ENCODE measurements at places on chromosomes 11 and 22. TPM values are rescaled to one million over a fixed set of nuclear protein-coding genes. Genes with fewer than 3 reads are reported as not detected.

Gene C11orf97
- not detected for polyA plus RNA-seq

Gene APOA5
- not detected for polyA plus RNA-seq

Gene B3GAT1
- not detected for polyA plus RNA-seq

Gene OR8B2
- not detected for polyA plus RNA-seq

Gene TNNT3
- polyA plus RNA-seq = 50.0 TPM

Gene SSH3
- 12.3 TPM for polyA plus RNA-seq

Gene RAG2
- polyA plus RNA-seq = not detected

Gene TRIM49
- not detected for polyA plus RNA-seq

Gene LRP5
- polyA plus RNA-seq = 26.0 TPM

Gene CCDC116
- polyA plus RNA-seq = 0.15 TPM
